ENCODE measurements at places on chromosomes 5 and 9.

DNA sequence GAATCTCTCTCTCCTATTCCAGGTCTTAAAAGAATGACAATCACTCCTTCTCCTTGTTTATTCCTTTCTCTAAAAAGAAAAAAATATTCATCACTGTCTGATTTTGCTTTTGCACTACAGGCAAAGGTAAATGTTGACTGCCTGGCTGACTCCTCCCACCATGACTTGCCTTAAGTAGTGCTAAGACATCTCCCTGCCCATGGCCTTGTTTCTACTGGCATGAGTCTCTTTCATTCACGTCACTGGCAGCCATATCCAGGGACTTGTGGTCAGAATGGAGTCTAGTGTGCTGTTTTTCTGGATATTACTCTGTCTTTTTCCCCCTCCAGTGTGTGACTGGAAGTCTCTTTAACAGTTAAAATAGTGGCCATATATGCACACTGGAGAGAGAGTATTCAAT is 522.9 kb upstream of the DAB2 start:
- H3K36me3 ChIP-seq = peaks cover 2% of the 10 kb centered on the region
- DNase-seq = no peak
- no peaks in the 10 kb centered on the region for H3K27me3 ChIP-seq
- no peak overlapping the region for H3K4me3 ChIP-seq

GRCh38 chr5:55231029-55231918 is 2.1 kb downstream of the CCNO start:
- H3K4me1 ChIP-seq = peaks cover 24% of the 10 kb centered on the region
- no peak for DNase-seq

DNA sequence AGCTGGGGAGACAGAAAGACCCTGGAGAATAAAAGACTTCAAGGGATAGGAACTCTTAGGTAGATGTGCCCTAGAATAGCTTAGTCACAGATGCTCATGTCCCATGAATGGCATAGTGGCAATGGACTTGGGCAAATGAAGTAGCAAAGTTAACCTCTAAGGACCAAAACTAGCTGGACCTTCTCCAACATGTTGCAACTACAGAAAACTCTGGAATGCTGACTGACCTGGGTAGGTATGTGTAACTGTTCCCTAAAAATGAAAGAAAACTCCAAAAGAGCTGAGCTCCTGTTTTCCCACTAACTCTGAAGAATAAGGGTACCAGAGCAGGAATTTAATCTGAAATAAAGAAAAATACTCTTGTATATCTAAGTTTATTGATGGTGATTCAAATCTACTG is 12.5 kb upstream of the LPAR1 start:
- no peaks in the 10 kb centered on the region for H3K36me3 ChIP-seq
- H3K4me3 ChIP-seq = no peak overlapping the region
- no peak for DNase-seq
- H3K27ac ChIP-seq = no peak overlapping the region
- H3K27me3 ChIP-seq = no peaks in the 10 kb centered on the region

DNA sequence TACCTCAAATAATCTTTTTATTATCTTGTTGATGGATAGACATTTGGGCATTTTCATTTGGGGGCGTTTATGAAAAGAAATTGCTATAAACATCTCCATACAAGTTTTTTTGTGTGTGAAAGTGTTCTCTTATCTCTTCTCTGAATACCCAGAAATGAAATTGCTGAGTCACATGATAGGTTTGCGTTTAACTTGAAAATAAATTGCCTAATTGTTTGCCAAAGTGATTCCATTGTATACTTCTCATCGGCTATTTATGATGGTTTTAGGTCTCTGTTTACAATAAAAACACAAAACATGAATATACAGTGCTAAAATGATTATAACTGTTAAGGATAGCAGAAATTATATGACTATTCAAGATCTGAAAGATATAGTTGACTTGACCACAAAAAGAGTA is 361.7 kb downstream of the TAF11L14 start:
- no peaks in the 10 kb centered on the region for H3K36me3 ChIP-seq
- H3K27ac ChIP-seq = no peak overlapping the region
- H3K27me3 ChIP-seq = no peaks in the 10 kb centered on the region

DNA sequence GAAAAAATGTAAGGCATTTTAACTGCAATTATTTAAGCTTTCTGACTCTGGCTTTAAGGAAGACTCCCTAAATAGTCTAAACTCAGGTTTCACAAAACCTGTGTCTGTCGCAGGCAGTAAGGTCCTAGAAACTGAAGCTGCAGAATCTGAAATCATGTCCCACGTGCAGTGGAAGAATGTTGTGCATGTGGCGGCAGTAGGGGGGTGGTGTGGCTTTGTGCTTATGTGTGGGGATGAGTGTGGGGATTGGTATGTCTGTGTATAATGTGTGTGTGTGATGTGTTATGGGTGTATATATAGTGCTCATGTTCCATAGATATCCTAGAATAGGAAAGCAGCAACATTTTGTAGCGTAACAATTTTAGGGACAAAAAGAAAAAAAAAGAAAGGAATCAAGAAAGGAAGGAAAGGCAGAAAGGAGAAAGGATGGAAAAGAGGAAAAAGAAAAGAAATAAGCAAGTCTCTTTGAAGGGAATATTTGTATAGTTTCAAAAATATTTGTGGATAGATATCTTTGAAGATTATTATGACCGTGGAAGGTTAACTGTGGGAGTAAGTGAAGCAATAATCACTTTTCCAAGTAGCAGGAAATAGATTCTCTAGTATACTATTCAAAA is 6.6 kb downstream of the ANKDD1B start:
- peaks cover 3% of the 10 kb centered on the region for H3K36me3 ChIP-seq
- no peak overlapping the region for H3K4me3 ChIP-seq
- DNase-seq = no peak
- H3K27ac ChIP-seq = no peak overlapping the region

GRCh38 chr5:31645420-31646081 is 6.6 kb downstream of the PDZD2 start:
- peak overlapping the region; percentile 5 for H3K4me3 ChIP-seq
- no peaks in the 10 kb centered on the region for H3K36me3 ChIP-seq
- H3K27me3 ChIP-seq = no peaks in the 10 kb centered on the region
- peaks cover 5% of the 10 kb centered on the region for H3K4me1 ChIP-seq
- no peak overlapping the region for H3K27ac ChIP-seq

- H3K36me3 ChIP-seq = no peaks in the 10 kb centered on the region
- peaks cover 76% of the 10 kb centered on the region for H3K4me1 ChIP-seq
- H3K27me3 ChIP-seq = no peaks in the 10 kb centered on the region
- peak overlapping the region; percentile 100 for H3K27ac ChIP-seq
- H3K4me3 ChIP-seq = peak overlapping the region; percentile 55
These were observed 18.6 kb downstream of the IRF1 start for GRCh38 chr5:132471944-132472343.

GRCh38 chr5:80796846-80797245 is 142.1 kb upstream of the DHFR start:
- H3K27ac ChIP-seq = no peak overlapping the region
- DNase-seq = no peak
- H3K36me3 ChIP-seq = peaks cover 8% of the 10 kb centered on the region
- no peaks in the 10 kb centered on the region for H3K27me3 ChIP-seq
- H3K4me1 ChIP-seq = no peaks in the 10 kb centered on the region
- H3K4me3 ChIP-seq = no peak overlapping the region
